ENCODE measurements at places on chromosomes 1 and 21.

GRCh38 chr21:35351434-35351833 lies 302.3 kb upstream of the RUNX1 start:
- DNase-seq = no peak

GRCh38 chr1:68100571-68100970 lies 50.1 kb upstream of the DIRAS3 start:
- DNase-seq = no peak

GRCh38 chr1:42335809-42336518 lies 929 bp upstream of the FOXJ3 start:
- no peak for DNase-seq

DNA sequence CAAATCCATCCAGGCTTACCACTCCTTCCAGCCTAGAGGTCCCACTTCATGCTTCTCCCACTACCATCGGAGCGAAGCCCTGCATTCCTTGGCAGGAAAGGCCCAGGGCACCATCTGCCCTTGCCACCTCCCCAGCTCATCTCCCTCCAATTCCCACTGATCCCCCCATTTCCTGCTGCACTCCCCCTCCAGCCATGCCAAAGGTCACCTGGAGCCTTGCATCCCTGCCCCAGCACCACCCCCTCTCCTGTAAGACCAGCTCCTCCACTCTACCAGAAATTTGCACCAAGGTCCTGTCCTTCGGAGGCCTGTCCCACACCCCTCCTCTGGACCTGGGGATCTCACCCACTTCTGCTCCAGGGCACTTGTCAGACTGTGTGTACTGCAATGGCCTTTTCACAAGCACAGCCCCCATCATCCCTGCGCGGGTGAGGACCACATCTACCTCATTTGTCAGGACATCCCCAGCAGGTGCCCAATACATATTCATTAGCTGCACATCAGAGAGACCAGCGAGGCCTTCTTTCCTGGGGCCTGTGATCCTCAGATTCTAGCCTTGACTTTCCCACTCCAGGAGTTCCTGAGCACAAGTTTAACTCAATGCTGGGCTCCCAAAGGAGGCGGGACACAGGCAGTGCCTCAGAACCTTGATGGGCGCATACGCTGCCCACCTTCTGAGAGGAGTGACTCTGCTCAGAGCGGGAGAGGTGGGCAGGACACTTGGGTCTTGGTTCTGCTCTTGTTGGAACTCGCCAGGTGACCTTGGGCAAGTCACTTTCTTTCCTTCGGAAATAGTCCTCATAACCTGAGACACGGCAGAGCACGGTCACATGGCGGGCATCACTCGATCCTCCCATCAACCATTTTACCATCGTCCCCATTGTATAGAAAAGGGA lies 49.9 kb upstream of the EDN2 start:
- DNase-seq = no peak

DNA sequence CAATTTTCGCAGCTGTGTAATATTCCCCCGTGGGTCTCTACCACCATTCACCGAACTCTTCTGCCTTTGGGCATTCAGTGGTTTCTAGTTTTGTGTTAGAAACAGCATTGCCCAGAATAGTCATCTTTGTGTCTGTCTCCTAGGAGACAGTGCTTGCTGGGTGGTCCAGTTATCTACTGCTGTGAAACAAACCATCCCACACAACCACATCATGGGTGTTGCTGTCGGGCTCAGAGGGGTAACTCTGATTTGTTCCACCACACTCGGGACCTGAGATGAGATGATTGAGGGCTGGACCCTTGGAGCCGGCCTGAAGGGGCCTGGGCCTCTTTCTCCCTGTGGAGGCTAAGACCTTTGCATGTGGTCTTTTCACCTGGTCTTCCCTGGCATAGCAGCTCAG lies 427.2 kb upstream of the VAMP3 start:
- DNase-seq = no peak

- peak; percentile 55 for DNase-seq
Measured at GRCh38 chr1:163410073-163410999, 88.6 kb downstream of the NUF2 start.

DNA sequence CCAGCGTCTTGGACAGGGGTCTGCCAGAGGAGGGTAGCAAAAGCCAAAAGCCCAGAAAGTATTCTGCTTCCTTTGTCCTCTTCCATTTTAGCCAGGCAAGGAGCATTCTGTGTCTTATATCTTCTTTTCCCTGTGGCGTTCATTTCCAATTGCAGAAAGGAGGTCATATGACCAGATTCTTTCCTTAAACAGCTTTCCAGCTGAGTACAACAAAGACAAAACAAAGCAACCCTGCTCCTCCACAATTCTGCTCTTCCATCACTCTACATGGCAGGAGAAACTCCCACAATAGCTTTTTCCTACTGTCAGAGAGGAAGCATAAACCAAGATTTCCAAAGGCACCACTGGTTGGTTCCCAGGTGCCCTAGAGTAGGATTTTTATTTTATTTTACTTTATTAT lies 19.7 kb downstream of the ENSA start:
- no peak for DNase-seq

DNA sequence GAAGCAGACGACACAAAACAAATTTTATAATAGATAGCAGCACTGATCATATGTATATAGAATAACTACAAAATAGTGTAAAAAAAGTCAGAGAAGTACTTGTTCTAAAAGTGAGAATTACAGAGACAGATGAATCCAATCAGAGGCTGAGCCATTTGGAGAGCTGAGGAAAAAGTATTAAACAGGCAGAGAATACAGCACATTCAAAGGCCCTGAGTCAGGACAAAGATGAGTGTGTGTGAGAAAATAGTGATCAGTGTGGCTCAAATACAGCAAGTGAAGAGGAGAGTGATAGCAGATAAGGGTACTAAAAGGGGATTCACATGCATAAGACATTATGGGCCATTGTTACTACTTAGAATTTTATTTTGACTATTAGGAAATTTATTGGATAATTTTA lies 430.6 kb upstream of the BRINP3 start:
- no peak for DNase-seq

GRCh38 chr1:84361796-84362195 lies 36.5 kb upstream of the DNASE2B start:
- DNase-seq = no peak

DNA sequence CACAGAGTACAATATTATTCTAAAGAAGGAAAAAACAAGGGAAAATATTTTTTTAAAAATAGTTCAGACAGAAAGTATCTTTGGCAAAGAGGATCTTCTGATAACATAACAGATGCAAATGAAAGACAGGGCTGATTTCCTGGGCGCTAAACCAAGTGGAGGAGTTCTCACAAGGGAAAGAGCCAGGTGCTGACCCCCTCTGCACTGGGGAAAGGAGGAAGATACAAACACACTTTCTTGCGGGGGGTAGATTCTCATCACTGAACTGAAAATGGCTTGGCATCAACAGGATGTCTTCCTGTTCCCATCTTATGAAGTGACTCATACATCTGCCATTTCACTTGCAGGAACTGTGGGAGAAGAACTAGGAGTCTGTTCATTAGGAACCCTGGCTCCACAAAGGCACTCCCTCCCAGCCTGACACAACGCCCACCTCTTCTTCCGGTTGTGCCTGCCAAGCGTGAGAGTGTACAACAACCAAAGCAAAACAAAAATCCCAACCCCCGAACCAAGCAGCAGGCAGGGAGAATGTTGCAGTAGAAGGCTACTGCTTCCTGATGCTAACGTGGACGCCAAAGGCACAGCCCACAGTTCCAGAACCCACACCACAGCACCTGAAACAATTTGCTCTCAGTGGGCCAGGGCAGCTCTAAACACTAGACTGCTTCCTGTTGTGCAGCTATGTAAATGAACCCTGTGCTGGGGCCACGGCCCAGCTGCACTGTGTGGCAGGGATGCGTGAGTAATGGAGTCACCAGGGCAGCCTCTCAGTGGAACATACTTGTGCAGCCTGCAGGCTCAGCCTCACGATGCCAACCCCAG lies 51.0 kb downstream of the GADD45A start:
- peak; percentile 52 for DNase-seq

- DNase-seq = no peak
Measured at GRCh38 chr1:246791303-246791918, 67.2 kb downstream of the SCCPDH start.

- no peak for DNase-seq
Measured at GRCh38 chr1:69643266-69643665, 75.5 kb downstream of the LRRC7 start.

DNA sequence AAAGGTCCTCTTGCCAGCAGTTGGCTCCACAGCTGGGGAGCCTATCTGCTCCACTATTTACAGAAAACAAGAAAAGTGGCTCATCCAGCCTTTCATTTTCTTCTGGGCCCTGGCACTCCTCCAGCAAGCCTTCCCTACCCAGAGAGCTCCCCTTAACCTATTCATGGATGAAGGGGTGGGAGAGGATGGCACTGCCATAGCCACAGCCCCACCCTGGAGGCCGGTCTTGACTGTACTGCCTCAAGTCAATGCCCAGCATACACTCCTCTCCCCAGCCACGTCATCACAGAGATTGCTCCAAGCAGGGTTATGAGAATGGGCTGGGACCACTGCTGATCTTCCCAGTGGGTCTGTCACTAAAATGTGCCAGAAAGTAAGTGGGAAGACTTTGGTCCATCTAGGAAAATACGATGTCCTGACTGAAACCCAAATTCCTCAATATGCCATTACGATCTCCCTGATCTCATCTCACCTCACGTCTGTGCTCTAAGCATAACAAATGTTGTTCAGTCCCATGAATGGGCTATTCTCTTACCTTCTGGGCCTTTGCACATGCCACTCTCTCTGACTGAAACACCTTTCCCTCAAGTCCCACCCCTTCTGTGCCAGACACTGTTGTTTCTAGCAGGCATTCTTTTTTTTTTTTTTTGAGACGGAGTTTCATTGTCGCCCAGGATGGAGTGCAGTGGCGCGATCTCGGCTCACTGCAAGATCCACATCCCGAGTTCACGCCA lies 21.4 kb upstream of the PTAFR start:
- DNase-seq = no peak

- no peak for DNase-seq
Measured at GRCh38 chr1:91273875-91274274, 130.8 kb downstream of the HFM1 start.

DNA sequence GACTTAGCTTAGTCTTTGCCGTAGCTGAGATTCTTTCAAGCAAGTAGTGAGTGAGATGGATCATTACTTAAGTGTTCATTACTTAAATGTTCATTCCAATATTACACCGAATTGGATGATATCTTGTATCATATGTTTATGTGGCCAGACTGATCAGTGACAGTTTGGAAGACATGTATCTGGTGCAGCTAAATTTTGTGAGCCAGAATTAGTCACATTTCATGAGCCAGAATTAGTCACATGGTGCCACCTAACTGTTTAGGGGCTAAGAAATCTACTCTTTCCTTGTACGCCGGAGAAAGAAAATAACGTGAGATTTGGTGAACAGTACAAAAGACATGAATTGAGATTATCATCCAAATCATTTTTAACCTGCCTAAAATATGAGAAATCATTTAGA lies 355.6 kb downstream of the USP25 start:
- no peak for DNase-seq

DNA sequence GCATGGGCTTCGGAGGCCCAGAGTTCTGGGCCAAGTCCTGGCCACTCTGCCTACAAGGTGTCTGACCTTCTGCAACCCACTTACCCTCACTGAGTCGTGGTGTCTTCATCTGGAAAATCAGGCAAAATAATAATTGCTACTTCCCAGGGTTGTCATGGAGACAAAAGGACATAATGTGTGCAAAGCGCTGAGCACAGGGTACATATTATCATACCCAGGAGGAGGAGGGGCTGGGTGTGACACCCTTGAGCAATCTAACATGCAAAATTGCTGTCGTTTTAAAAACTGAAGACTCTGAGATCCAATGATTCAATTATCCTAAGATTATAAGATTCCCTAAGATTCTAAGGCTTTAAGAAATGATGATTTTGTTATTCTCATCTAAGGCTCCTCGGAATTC lies 459.5 kb downstream of the PTPRU start:
- DNase-seq = no peak

- DNase-seq = peak; percentile 32
Measured at GRCh38 chr1:232904566-232904965, 45.8 kb upstream of the NTPCR start.

DNA sequence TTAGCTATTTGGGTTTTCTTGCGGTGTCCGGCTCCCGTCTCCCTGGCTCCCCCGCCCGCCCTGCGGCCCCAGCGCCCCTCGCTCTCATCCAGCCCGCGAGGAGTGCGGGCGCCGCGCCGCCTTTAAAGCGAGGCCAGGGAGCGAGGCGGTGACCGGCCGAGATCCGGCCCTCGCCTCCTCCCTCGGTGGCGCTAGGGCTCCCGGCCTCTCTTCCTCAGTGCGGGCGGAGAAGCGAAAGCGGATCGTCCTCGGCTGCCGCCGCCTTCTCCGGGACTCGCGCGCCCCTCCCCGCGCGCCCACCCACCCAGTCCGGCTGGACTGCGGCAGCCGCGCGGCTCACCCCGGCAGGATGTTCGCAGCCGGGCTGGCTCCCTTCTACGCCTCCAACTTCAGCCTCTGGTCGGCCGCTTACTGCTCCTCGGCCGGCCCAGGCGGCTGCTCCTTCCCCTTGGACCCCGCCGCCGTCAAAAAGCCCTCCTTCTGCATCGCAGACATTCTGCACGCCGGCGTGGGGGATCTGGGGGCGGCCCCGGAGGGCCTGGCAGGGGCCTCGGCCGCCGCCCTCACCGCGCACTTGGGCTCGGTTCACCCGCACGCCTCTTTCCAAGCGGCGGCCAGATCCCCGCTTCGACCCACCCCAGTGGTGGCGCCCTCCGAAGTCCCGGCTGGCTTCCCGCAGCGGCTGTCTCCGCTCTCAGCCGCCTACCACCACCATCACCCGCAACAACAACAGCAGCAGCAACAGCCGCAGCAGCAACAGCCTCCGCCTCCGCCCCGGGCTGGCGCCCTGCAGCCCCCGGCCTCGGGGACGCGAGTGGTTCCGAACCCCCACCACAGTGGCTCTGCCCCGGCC lies 492 bp downstream of the HLX start:
- DNase-seq = peak; percentile 39

DNA sequence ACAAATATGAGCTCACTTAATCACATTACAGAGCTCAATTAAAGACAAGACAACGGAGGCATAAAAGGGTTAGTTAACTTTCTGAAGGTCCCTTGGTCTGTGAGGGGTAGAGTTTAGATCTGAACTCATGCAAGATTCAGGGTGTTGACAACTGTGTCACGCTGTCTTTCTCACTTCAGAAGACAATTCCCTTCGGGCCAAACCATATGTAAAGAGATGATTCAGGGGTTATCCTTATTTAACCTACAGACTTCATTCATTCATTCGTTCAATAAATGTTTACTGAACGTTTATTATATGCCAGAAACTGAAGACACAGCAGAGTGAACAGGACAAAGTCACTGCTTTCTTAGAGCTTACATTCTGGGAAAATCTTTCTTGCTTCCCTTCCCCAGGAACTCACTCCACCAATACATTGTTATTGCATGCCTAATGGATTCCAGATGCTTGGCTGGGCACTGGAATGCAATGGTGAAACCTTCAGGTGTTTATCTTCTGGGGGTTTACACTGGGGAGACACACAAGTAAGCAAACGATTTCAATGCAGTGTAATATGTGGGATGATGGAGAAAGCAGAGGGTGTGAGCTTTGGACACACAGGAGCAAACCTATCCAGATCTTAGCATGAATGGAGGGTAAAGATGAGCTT lies 6.4 kb downstream of the XCL1 start:
- DNase-seq = no peak
